ENCODE measurements at places on chromosomes 3 and 15.

- DNase-seq = peak; percentile 31
Measured at GRCh38 chr3:113111011-113111707, 100.2 kb upstream of the BOC start.

- no peak for DNase-seq
Measured at GRCh38 chr3:147408188-147409100, 721 bp upstream of the ZIC1 start.

DNA sequence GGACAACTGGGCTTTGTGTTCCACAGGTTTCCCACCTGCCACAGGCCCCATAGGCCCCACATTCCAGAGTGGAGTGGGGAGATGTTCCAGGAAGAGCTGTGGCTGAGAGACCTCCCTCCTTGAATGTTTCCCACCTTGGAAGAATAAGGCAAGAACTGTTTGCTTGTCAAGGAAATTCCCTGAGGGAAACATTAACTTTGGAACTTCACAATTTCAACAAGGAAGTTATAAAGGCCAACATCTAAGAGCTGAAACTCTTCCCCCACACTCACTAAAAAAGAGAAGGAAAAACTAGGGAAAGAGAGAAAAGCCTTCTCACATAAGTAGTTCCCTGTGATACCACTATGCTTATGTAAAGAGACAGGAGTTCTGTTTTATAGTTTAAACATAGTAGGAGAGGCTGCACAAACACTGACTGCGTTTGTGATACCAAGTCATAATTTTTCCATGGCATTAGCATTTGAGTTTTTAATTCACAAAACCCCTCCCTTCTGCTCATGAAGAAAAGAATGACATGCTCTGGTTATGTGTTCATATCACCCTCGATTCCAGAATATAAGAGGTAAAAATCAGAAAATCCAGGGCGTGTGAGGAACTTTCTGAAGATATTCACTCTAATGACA lies 39.8 kb upstream of the SPRED1 start:
- DNase-seq = no peak

- no peak for DNase-seq
Measured at GRCh38 chr3:159925248-159925647, 63.4 kb upstream of the IL12A start.

DNA sequence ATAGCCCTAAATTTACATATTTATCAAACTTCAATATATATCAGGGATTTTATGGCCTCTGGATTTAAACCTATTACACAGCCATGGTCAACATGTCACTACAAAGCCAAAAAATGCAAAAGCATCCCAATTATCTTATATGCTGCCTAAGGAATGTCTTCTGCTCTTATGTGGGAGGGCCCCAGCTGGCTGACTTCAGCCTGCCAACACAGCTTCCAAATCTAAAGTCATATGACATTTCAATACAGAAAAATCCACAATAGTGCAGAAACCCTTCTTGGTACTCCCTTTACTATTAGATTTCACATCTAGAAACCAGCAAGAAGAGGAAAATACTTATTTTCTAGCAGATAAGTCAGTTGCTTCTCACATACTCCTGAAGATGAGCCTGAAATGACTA lies 6.4 kb downstream of the PFN2 start:
- no peak for DNase-seq

Measured in HAP-1 (cell line).